ENCODE measurements at places on chromosomes 2 and 18.

GRCh38 chr2:171553236-171553635, 31.0 kb downstream of the CYBRD1 start:
- no peaks in the 10 kb centered on the region for H3K27me3 ChIP-seq
- H3K4me3 ChIP-seq: no peak overlapping the region
- DNase-seq: no peak
- H3K36me3 ChIP-seq: peaks cover 2% of the 10 kb centered on the region
- no peaks in the 10 kb centered on the region for H3K4me1 ChIP-seq
- no peak overlapping the region for H3K27ac ChIP-seq

GRCh38 chr2:145190031-145190703, 670.2 kb upstream of the ZEB2 start:
- H3K4me3 ChIP-seq: no peak overlapping the region
- H3K27ac ChIP-seq: no peak overlapping the region
- H3K4me1 ChIP-seq: no peaks in the 10 kb centered on the region
- no peak for DNase-seq

DNA sequence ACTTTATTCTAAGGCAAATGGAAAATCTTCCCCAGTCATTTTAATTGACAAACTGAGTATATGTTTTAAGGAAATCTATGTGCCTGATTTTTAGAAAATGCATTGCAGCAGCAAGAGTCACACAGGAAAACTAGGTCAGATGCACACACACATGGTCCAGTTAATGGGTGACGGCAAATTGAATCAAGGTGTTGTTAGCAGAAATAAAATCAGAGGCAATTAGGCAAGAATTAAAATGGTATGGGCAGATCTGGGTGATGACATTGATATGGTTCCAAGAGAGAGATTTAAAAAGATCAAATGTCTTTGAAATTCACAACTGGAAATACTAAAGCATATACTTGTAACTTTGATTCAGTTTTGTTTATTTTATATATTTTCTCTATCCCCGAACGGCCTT, 174.2 kb upstream of the CDH19 start:
- H3K27ac ChIP-seq: no peak overlapping the region
- no peak for DNase-seq
- no peaks in the 10 kb centered on the region for H3K27me3 ChIP-seq
- no peak overlapping the region for H3K4me3 ChIP-seq
- no peaks in the 10 kb centered on the region for H3K4me1 ChIP-seq
- no peaks in the 10 kb centered on the region for H3K36me3 ChIP-seq

DNA sequence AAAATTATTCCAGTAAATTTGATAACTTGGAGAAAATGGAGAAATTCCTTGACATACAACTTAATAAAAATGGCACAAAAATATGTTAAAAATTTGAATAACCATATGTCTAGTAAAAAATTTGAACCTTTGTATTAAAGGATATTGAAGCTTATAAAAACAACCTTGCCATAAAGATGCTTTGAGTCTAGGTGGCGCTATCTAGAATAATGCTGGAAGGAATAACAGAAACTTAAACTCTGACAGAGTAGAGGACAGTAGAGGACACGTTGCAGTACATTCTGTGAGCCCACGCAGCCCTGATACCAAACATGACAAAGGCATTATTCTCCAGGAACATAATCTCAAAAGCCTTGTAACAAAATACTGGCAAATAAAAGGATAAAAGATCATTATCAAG, 44.7 kb upstream of the ALKAL2 start:
- no peaks in the 10 kb centered on the region for H3K36me3 ChIP-seq
- no peak for DNase-seq
- H3K4me3 ChIP-seq: no peak overlapping the region
- H3K27ac ChIP-seq: no peak overlapping the region
- no peaks in the 10 kb centered on the region for H3K27me3 ChIP-seq

- peaks cover 4% of the 10 kb centered on the region for H3K27me3 ChIP-seq
- no peak overlapping the region for H3K4me3 ChIP-seq
- DNase-seq: no peak
- no peaks in the 10 kb centered on the region for H3K36me3 ChIP-seq
These were observed 66.6 kb downstream of the ADNP2 start for GRCh38 chr18:80175451-80176204.

DNA sequence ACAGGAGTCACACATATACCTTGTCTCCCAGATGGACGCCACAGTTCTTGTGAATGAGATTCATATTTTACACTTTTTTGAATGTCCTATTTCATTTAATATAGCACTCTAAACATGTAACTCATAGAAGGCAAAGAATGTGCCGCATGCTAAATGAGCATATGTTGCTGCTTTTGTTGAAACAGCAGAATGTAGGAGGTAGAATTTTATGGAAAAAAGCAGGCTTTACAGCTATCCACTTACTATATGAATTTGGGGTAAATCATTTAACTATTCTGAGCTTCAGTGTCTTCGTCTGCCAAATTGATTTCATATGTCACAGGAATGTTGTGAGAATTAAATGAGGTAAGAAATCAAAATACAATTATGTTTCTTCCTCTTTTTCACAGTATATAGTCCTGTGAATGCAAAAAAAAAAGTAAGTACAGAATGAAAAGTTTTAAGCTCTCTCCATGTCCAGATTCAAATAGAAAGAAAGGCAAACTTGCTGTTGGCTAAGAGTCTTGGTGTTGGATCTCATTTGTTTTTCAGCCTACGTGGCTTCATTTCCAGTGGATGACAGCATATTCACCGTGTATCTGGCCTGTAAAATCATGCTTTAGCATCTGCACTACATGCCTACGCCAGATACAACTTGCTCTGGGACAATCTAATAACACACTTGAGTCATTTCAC, 154.7 kb upstream of the CNTNAP5 start:
- H3K4me3 ChIP-seq: no peak overlapping the region

- H3K27ac ChIP-seq: no peak overlapping the region
- no peaks in the 10 kb centered on the region for H3K4me1 ChIP-seq
- no peak for DNase-seq
- no peak overlapping the region for H3K4me3 ChIP-seq
- H3K27me3 ChIP-seq: no peaks in the 10 kb centered on the region
- H3K36me3 ChIP-seq: no peaks in the 10 kb centered on the region
These were observed 124.8 kb downstream of the TTC32 start for GRCh38 chr2:19776941-19777514.

- no peak overlapping the region for H3K27ac ChIP-seq
- H3K36me3 ChIP-seq: no peaks in the 10 kb centered on the region
- H3K4me3 ChIP-seq: no peak overlapping the region
- no peak for DNase-seq
These were observed 291.4 kb downstream of the KCNS3 start for GRCh38 chr2:18169893-18170175.

DNA sequence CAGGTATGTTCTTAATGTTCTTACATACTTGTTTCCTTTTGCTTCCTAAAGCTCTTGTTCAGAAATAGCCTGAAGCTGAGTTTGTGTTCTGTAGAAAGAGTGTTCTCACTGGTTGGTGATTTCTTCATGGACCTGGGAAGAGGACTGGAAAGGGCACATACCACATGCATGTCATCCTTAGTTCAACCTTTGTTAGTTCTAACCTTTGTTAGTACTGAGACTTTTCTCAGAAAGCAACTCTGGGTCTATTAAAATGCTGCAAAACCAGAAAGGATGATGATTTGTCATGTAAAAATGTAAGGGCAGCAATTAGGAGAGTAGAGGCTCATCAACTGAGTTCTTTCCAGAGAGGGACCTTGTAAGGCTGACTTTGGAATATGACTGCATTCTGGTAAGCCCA, 2.5 kb upstream of the FAP start:
- no peaks in the 10 kb centered on the region for H3K4me1 ChIP-seq
- no peak overlapping the region for H3K27ac ChIP-seq
- DNase-seq: no peak
- H3K4me3 ChIP-seq: no peak overlapping the region
- no peaks in the 10 kb centered on the region for H3K27me3 ChIP-seq

DNA sequence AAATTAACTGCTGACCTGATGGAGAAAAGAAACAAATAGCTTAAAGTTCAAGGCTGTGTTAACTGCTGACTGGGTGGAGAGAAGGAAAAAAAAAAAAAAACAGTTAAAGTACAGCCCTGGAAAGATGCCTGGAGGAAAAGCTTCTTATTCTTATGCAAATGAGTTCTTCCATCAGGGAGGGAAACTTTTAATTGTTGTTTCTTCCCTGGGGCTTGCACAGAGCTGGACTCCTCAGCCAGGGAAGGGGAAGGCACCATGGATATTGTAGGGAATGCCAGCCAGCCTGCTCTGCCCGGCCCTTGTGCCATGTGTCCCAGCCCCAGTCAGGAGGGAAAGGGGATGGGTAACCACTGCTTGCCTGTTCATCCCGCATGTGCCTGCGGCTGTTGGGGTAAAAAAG, 833.1 kb upstream of the CRIM1 start:
- no peak overlapping the region for H3K4me3 ChIP-seq
- no peaks in the 10 kb centered on the region for H3K36me3 ChIP-seq
- no peak overlapping the region for H3K27ac ChIP-seq
- no peaks in the 10 kb centered on the region for H3K27me3 ChIP-seq
- no peak for DNase-seq

DNA sequence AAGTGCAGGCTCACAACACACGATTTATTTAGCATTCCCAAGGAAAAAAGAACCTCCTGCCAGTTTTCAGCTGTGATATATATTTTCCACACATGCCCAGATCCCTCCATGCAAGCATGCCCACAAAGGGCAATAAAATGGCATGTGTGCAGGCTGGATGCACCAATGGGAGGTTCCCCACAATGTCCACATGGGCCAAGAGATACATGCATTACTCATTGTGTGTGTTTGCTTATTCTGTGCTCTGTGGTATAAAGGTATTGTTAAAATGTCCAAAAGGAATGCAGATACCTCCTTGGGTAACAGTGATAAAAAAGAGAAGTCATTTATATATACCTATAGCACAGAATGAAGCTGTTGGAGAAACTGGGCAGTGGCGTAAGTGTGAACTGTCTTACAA, 207.4 kb downstream of the FHOD3 start:
- H3K27ac ChIP-seq: no peak overlapping the region
- no peaks in the 10 kb centered on the region for H3K27me3 ChIP-seq
- H3K4me1 ChIP-seq: no peaks in the 10 kb centered on the region
- no peak overlapping the region for H3K4me3 ChIP-seq
- DNase-seq: no peak

- no peak for DNase-seq
- no peaks in the 10 kb centered on the region for H3K4me1 ChIP-seq
- H3K27ac ChIP-seq: no peak overlapping the region
- no peaks in the 10 kb centered on the region for H3K27me3 ChIP-seq
- no peak overlapping the region for H3K4me3 ChIP-seq
These were observed 285.4 kb downstream of the NRXN1 start for GRCh38 chr2:50746526-50746925.

DNA sequence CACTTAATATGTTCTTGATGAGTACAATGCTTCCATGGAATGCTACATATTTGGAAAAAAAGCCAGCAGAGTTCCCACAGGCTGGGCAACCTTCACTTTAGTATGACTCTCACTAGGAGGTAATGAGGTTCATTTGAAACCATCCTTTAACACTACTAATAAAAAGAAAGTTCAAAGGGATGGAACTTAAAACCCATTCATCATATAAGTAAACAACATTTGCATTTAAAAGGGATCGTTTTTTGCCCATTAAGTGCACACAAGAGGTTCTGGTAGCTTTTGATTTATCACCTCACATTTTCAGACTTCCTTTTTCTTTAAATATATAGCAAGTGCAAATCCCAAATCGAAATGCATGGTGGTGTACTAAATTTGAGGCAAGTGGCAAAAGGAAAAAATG, 270.8 kb upstream of the DCC start:
- no peaks in the 10 kb centered on the region for H3K4me1 ChIP-seq
- H3K36me3 ChIP-seq: no peaks in the 10 kb centered on the region
- H3K27me3 ChIP-seq: no peaks in the 10 kb centered on the region

- no peak for DNase-seq
- H3K27me3 ChIP-seq: no peaks in the 10 kb centered on the region
- no peak overlapping the region for H3K27ac ChIP-seq
- H3K4me3 ChIP-seq: no peak overlapping the region
These were observed 49.7 kb downstream of the FOSL2 start for GRCh38 chr2:28442328-28442727.

DNA sequence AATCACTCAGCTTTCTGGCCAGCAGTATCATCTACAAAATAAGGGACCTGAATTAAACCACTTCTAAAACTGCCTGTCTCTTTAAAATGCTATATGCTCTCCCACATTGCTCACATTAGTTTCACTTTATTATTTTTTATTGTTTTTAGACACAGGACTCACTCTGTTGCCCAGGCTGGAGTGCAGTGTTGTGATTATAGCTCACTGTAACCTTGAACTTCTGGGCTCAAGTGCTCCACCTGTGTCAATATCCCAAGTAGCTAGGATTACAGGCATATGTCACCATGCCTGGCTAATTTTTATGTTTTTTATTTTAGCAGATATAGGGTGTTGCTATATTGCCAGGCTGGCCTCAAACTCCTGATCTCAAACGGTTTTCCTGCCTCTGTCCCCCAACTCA, 591.3 kb upstream of the ZNF804A start:
- no peak for DNase-seq
- H3K36me3 ChIP-seq: no peaks in the 10 kb centered on the region
- no peaks in the 10 kb centered on the region for H3K4me1 ChIP-seq
